ENCODE measurements at places on chromosomes 2 and 18. TPM values are rescaled to one million over a fixed set of nuclear protein-coding genes. Genes with fewer than 3 reads are reported as not detected.
A peak's percentile ranks its signal among the peaks of the same experiment; 100 is the strongest.

HMSD gene
- total RNA-seq, result 0.53 TPM

CAPN14 gene
- not detected for total RNA-seq

SMAD4 gene
- 138 TPM for total RNA-seq

DCDC2C gene
- total RNA-seq, result not detected

VWA3B gene
- total RNA-seq, result not detected

TLX2 gene
- total RNA-seq, result not detected

SERPINB3 gene
- not detected for total RNA-seq

OSBPL1A gene
- 34.6 TPM for total RNA-seq

PSTPIP2 gene
- total RNA-seq, result 6.8 TPM

BMPR2 gene
- 19.4 TPM for total RNA-seq

SLC16A14 gene
- 0.47 TPM for total RNA-seq

GALNT13 gene
- not detected for total RNA-seq

- DNase-seq, result no peak
These were observed 7.0 kb downstream of the SLC35F6 start for GRCh38 chr2:26770986-26771586.

DNA sequence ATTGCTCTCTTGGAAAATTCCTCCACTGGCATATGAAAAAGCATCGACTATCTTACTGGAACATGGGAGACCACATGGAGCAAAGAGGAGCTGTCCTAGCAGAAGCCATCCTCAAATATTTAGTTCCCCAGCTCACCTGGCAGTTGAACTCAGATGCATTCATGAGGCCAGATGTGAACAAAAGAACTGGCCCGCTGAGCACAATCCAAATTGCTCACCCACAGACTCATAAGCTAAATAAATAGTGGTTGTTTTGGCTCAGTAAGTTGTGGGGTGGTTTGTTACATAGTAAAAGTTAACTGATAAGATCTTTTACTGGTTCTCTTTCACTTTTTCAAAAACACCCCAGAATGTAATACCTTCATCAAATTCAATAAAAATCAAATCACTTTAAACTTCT is 108.6 kb upstream of the CWC22 start:
- no peak for DNase-seq

- no peak for DNase-seq
These were observed 81.5 kb upstream of the RMDN2 start for GRCh38 chr2:37843556-37843955.

GRCh38 chr2:42964439-42965083 is 172.2 kb upstream of the HAAO start:
- peak; percentile 54 for DNase-seq

DNA sequence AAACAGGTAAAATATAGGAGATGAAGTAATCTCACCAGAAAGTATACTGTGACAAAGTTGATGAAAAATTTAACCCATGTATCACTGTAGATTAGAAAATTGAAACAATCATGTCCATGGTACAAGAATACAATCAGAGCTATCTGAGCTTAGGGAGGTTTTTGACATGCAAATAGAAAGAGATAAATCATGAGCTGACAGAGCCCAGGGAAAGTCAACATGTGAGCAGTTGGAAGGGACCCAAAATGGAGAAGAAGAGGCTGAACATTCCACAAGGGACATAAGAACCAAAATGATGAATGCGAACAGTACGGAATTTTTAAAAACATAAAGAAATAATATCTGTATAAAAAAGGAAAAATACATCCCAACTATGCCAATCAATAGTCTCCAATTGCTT is 395.4 kb upstream of the CYRIA start:
- DNase-seq, result no peak

- DNase-seq, result peak; percentile 47
These were observed 99.9 kb upstream of the FN1 start for GRCh38 chr2:215535741-215536140.

- no peak for DNase-seq
These were observed 94.0 kb upstream of the DAPL1 start for GRCh38 chr2:158701101-158701500.

GRCh38 chr2:197251576-197251975 is 59.0 kb downstream of the ANKRD44 start:
- no peak for DNase-seq

- no peak for DNase-seq
These were observed 43.3 kb downstream of the NFATC1 start for GRCh38 chr18:79438898-79439627.

- no peak for DNase-seq
These were observed 38.0 kb upstream of the YWHAQ start for GRCh38 chr2:9668687-9669345.

GRCh38 chr2:74025971-74026612 is 41.4 kb downstream of the TET3 start:
- peak; percentile 22 for DNase-seq

- DNase-seq, result no peak
These were observed 9.1 kb downstream of the MSTN start for GRCh38 chr2:190053426-190053825.

- DNase-seq, result no peak
These were observed 80.5 kb upstream of the UPP2 start for GRCh38 chr2:158021226-158021625.

GRCh38 chr2:84224121-84224520 is 235.0 kb downstream of the SUCLG1 start:
- no peak for DNase-seq

DNA sequence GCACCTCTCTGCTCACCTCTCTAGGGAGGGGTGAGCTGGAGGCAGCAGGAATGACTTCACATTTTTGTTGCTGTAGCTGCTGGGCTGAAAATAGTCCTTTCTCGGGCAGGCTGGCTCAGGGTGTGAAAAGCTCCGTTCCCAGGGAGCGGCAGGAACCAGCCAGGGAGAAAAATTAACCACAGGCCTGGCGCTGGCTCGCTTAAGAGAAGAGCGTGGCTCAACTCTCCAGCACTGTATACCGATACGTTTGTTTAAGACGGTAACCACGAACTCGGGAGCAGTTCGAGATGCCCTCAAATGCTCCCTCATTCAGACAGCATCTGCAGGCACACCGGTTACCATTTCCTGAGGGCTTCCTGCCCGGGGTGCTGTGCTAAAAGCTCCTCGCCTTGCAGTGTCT is 129.6 kb downstream of the CELF4 start:
- no peak for DNase-seq

- no peak for DNase-seq
These were observed 103.7 kb upstream of the TAF1B start for GRCh38 chr2:9739531-9739964.

DNA sequence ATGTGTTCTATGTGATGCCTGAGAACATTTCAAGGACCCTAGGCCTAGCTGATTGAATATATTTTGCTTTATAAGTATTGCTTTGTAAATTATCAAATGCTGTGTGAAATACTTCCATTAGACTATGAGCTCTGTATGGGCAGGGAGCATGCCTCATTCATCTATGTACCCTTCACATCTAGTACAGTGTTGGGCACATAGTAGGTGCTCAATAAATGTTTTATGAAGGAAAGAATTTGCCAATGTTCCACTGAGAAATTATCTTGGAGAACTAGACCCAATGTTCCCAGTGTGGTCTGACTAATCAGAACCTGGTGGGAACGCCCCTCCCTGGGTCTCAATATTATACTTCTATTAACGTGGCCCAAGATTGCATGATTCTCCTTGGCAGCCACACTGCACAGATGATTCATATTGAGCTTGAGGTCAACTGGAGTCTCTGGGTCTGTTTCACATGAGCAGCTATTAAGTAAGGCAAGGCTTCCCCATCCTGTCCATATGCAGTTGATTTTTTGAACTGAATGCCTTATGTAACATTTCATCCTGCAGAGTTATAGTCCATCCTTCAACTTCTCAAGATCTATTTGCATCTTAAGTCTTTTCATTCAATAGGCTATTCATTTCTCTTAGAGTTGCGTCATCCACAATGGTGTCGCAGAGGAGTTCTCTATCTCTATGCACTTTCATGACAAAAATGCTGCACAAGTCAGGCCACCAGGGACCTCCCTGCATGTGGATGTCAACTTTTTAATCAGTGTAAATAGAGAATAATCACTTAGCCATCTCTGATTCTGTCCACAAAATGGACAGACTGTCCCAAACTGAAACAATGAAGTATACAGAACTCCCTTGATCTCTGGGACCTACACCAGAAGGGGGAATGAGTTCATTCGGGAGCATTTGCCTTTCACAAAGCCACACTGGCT is 257.6 kb downstream of the CYP26B1 start:
- no peak for DNase-seq

DNA sequence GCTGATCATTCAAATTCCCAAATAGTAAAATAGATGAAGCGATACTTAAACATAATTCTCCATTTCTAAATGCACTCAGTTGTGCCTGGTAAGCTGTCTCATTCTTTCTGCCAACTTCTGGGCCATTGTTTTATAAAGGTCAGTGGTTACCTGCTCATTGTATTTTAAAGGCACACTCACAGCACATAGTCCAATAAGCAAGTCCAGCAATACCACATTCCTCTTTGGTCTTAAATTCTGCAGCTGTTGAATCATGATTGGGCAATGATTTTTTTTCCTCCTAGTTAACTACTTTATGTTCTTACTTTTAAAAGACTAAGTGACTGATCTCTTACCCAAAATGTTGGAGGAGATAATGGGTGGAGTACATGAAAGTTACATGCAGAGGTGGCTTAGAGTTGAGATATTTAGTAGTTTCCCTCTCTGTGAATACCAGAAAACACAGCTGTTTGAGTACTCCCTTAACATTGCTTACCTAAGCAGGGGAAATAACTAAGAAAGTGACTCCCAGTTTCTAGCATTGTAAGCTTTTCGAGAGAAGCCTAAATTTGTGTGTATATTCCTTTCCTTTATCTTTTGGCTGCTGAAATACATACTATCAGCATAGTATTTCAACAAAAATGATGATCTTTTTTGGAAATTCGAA is 220.7 kb downstream of the CAMKMT start:
- DNase-seq, result no peak

GRCh38 chr2:69545477-69545932 is 98.0 kb downstream of the AAK1 start:
- DNase-seq, result no peak

- DNase-seq, result no peak
These were observed 156.1 kb upstream of the SLC39A10 start for GRCh38 chr2:195500879-195501278.

DNA sequence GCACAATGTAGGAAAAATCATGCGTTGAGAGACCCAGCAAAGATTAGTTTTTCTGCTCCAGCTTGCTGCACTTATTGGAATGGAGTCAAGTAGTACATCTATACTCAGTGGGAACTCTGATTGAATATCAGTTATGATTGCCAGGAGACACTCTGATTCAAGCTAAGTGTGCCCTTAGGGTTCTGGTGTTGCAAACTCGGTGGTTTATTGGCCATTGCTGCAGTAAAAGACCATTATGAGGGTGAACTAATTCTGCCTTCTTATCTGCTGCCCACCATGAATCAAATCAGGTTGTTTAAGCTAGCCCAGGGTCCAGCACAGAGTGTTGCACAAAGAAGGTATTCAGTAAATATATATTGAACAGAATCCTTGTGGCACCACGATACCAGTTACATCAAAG is 74.8 kb upstream of the GLS start:
- no peak for DNase-seq

- no peak for DNase-seq
These were observed 1.4 kb downstream of the RAB11FIP5 start for GRCh38 chr2:73111073-73112025.

DNA sequence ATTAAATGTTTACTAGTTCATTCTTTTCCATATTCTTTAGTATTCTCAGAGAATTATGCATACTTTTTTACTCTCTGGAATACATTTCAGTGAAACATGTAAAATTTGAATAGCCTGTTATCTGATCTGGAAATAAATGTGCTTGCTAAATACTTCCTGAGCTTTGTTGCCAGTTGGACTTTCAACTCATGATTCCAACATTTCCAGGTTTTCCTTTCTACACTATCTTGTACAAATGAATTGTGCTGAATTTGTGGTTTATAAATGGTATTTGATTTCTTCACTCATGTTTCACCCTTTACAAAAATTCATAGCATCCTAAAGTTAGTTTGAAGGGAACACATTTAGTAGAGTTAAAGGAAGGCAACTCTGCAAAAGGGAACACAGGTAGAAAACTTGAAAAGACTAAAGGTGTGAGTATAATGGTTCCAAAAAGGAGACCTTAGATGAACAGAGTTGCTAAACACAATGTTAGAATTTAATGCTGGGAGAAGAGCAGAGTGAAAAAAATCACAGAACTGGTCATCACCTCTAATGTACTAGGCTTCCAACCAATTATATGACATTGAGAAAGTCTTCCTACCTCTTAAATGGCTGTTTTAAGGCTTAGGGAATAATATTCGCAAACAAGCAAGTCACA is 28.6 kb downstream of the SYT4 start:
- no peak for DNase-seq

DNA sequence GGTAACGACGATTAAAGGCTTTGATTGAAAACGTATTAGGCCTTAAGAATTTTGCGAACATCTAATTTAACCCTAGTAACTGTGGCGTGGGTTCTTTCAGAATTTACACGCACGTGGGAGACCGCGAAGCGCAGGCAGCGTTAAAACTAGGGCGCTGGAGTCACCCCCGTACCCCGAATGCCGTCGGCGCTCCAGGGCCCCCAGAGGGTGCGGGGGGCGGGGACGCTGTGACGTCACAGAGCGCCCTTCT is 673 bp upstream of the SMCHD1 start:
- DNase-seq, result no peak

DNA sequence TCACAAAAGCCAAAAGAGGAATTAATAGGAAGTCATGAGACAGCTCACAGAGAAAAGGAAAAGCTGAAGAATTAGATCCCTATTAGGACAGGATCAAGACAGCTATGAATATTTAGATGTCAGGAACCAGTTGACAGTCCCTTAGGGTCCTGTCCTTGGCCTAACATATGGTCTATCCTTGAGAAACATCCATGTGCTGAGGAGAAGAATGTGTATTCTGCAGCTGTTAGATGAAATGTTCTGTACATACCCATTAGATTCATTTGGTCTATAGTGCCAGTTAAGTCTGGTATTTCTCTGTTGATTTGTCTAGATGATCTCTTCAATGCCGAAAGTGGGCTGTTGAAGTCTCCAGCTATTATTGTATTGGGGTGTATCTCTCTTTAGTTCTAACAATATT is 37.6 kb upstream of the SLC40A1 start:
- no peak for DNase-seq

DNA sequence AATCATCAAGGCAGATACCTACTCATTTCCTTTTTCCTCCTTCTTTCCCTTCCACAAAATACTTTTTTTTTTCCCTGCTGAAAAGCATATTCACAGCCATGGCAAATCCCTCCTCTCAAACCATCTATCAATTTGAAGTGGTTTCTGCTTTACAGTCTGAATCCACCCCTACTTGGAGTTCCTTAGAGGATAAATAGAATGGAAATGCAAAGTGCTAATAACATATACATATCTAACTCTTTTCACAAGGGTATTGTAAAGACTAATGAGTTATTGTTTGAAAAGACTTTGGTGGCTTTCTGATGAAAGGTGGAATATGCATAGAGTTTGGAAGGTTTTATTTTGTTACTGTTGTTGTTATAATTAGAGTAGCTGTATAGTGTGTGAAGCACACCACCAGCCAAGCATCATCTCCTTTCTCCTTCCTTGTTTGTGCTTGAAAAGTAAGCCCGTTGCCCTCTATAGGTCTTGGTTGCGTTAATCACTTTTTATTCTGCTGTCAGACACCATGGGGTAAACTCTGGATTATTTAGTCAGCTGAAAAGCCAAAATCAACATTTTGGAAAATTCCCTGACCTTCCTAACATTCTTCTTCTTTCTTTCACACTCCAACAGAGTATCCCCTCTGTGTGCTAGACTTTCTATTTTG is 2126.9 kb upstream of the CELF4 start:
- DNase-seq, result no peak

GRCh38 chr2:20226152-20226545 is 1.2 kb upstream of the SDC1 start:
- no peak for DNase-seq
